ENCODE measurements at places on chromosomes 13 and 19.
A peak's percentile ranks its signal among the peaks of the same experiment; 100 is the strongest.

- no peak for DNase-seq
Observed at GRCh38 chr19:56884441-56884840, 43.9 kb upstream of the PEG3 start.

GRCh38 chr13:97141564-97142005 lies 80.5 kb upstream of the MBNL2 start:
- no peak for DNase-seq

GRCh38 chr13:42895776-42896175 lies 96.3 kb downstream of the EPSTI1 start:
- DNase-seq, result no peak

DNA sequence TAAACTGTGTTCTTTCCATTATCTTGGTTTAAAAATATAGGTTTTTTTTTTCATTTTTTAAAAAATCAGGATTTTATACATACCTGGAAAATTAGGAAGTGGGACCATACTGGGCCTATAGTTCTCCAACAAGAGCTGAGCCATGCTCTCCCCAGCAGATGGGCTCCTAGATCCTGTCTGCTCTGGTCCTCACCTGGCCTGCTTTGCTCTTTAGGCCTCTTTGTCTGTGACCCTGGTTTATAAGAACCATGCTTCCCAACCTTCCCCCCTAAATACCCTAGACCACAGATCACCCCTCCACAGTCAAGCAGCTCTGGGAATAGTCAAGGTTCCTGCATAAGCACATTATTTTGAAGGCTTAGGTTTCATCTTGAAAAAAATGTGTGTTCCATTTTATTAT lies 185.0 kb upstream of the TSHZ3 start:
- no peak for DNase-seq

DNA sequence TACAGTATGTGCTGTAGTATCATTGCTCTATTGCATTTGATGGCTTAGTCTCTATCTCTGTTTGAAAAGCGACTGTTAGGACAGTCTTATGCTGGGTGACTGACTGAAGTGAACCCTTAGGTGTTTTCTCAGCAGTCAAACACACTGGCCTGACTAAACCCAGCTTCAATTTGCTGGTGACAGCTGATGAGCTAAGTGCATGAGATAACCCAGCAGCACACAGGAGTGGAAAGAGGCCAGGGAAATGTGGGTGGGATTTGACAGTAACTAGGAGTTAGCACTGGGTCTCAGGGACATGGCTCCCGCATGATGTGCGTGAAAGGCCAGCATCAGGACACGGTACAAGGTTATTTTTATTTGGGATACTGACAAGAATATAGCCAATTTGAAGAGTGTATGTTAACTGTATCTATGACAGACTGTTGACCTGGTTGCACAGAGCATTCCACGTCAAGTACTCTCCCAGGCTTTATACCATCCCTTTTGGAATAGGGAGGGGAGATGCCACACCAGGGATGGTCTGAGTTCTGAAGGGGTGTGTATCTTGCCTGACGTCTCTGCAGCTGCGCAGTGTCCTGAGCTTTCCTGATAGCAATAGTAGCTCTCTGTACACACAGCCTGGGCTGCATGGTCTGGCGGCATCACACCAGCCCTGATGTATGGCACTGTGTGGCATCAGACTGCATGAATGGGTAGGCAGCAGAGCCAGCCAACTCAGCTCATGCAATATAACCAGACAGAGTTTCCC lies 144.8 kb downstream of the FLT1 start:
- DNase-seq, result no peak

GRCh38 chr19:4693471-4694121 lies 23.5 kb upstream of the MYDGF start:
- no peak for DNase-seq

- DNase-seq, result no peak
Observed at GRCh38 chr13:114134111-114134943, 1.9 kb upstream of the RASA3 start.

DNA sequence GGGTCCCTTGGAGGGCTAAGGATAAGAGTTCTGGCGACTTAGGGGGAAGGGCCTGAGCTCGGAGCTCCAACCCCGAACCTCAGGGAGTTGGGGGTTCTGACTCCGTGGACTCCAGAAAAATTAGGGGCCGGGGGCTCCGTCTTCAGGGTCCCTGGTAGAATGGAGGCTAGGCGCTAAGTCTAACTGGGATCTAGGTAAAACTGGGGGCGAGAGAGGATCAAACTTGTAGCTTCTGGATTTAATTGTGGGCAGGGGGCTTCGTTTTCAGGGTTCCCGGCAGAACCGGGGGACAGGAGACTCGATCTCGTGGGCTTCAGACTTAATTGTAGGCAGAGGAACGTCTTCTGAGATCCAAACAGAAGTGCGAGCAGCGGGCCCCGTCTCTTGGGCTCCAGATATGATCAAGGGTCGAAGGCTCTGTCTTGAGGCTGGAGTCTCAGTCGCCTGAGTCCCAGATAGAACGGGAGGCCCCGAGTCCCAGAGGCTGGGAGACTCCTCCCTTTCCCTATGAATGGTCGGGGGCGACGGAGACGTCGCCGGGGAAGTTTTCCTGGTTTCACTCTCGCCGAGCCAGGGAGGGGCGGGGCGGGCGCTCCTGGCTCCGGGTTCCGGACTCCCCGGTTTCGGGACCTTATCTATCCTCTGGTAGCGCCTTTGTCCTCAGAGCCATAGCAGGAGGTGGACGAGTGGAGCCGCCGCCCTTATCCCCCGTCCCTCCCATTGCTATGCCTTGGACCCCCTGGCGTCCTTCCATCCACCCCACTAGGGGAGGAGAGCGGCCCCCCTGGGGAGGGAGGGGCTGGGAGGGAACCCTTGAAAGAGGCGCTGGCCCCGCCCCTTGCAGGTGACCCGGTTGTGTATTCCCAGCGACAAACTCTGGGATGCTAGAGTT lies 1.3 kb downstream of the NECTIN2 start:
- DNase-seq, result no peak

DNA sequence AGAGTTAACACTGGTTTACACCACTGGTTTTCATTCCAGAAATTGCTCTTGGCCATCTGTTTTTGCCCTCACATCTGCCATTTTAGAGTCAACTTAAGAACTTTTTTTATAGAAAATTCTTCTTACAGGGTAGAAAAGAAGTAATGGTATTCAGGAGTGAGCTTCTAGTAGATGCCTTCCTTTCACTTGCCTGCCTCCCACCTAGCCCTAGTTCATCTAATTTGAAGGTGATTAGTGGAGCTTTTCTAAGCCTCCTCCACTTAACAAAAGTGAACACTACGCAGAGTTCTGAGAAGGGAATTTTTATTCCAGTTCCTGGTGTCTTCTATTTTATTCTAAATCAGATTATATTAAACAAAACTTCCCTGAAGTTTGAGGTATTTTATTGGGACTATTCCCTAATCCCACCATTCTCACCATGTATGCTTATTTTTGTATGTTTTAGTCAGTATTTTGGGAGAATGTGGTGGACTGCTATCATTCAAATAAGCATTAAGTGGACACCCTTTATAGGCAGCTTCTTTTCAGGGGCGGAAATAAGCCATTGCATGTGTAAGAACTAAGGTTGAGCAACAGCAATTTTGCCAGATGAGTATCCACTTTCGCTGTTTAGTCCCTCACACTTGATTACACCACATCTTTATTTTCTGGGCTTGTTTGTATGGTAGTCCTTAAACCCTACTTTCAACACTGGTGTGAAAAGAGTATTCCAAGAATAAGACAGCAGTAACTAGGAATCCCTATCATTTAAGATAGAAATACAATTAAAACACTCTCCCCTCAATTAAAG lies 156.9 kb downstream of the ENOX1 start:
- no peak for DNase-seq

- DNase-seq, result no peak
Observed at GRCh38 chr13:22175815-22176214, 504.9 kb downstream of the FGF9 start.

GRCh38 chr13:107999751-108000150 lies 215.6 kb downstream of the LIG4 start:
- DNase-seq, result no peak

DNA sequence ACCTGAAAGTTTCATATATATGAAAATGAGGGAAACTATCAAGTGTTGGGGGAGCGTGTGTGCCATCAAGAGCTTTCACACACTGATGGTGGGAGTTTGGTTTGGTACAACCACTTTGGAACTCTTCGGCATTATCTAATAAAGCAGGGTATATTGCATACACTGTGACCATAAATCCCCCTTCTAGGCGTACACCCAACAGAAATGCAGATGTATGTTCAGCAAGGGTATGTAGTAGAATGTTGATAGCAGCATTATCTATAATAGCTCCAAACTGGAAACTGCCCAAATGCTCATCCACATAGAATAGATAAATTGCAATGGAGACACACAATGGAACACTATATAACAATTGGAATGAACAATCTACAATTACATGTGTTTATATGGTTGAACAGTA lies 70.8 kb downstream of the FAM216B start:
- no peak for DNase-seq

- no peak for DNase-seq
Observed at GRCh38 chr19:43525836-43526771, 897 bp downstream of the ETHE1 start.

- no peak for DNase-seq
Observed at GRCh38 chr13:31638577-31638976, 100.7 kb upstream of the RXFP2 start.

GRCh38 chr13:49040872-49041271 lies 65.2 kb downstream of the FNDC3A start:
- no peak for DNase-seq

GRCh38 chr19:5052515-5052914 lies 83.6 kb downstream of the KDM4B start:
- DNase-seq, result no peak

- no peak for DNase-seq
Observed at GRCh38 chr19:4455719-4456475, 1.7 kb downstream of the UBXN6 start.

GRCh38 chr19:47093254-47093653 lies 20.3 kb downstream of the ZC3H4 start:
- DNase-seq, result no peak

- DNase-seq, result no peak
Observed at GRCh38 chr13:99395436-99395835, 88.2 kb upstream of the GPR183 start.

- DNase-seq, result no peak
Observed at GRCh38 chr19:47106821-47107201, 6.8 kb downstream of the ZC3H4 start.

DNA sequence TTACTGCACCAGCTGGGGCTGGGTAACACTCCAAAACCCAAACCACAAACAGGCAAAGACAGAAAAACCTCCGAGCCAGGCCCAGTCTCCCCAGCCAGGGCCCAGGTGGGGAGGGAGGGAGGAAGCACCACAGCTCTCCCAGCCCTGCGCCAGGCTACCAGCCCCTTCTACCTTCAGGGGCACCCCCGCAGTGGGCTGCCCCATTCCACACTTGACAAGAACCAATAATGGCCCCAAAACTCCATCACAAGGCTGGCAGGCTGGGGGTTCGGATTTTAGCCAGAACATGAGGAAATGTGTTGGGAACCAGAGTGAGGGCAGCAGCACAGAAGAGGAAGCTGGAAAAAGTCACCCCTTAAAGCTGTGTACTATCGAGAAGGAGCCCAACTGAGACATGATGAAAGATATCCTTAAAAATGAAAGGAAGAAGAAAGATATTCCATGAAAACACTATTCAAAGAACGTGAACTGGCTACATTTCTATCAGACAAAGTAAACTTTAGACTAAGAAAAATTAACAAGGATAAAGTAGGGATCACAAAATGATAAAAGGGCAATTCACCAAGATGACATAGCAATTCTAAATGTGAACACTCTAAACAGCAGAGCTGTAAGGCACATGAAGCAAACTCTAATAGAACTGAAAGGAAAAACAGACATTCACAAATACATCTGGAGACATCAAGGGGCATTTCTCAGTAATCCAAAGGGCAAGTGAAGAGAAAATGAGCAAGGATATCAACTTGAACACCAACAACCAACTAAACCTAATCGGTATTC lies 12.9 kb downstream of the TUBGCP3 start:
- no peak for DNase-seq

GRCh38 chr19:7926021-7926726 lies at the start of gene CTXN1:
CTXN1 (minus strand) TSS chr19:7926135; CDS start chr19:7925538, 597 bp downstream.
- DNase-seq, result peak; percentile 82

DNA sequence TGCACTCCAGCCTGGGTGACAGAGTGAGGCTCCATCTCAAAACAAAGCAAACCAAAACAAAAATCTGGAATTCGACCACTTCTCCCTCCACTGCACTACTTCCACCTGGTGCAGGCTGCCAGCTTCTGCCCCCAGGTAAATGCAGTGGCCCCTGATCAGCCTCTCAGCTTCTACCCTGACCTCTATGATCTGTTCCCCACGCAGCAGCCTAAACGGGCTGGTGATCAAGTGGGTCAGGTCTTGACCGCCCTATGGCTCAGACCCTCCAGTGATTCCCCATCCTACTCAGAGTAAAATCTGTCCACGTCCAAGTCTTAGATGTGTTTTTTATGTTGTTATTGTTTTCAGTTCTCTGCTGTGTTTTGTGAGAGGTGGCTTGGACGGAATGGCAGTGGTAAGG lies 163.9 kb downstream of the KCTD15 start:
- DNase-seq, result no peak

GRCh38 chr13:44052780-44053184 lies 173.1 kb downstream of the LACC1 start:
- DNase-seq, result no peak

GRCh38 chr19:44807162-44807561 lies 1.7 kb upstream of the BCAM start:
- DNase-seq, result no peak

- DNase-seq, result no peak
Observed at GRCh38 chr19:33727331-33727998, 69.2 kb upstream of the KCTD15 start.

DNA sequence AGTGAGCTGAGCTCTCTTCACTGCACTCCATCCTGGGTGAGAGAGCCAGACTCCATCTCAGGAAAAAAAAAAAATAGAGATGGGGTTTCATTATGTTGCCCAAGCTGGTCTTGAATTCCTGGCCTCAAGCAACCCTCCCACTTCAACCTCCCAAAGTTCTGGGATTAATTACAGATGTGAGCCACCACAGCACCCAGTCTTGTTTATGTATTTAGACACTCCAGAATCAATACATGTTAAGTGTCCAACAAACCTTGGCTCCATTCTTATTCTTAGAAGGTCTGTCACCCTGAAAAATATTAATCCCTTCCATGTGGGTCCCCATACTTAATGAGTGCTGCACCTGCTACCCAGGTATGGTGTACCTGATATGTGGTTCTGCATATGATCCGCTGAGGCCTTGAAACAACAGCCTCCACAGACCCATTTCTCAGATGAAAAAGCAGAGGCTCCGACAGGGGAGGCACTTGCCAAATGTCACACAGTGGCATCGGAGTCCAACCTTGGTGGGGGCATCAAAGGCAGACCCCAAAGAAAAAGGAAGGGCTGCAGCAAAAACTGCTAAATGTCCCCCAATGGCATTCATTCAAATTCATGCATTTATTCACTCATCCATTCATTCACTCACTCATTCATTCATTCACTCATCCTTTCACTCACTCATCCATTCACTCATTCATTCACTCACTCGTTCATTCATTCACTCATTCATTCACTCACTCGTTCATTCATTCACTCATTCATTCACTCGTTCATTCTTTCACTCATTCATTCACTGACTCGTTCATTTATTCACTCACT lies 16.7 kb downstream of the TICAM1 start:
- no peak for DNase-seq

GRCh38 chr19:3979674-3980352 lies 5.5 kb downstream of the EEF2 start:
- DNase-seq, result no peak

Measured in CD4-positive, alpha-beta T cell treated with Interleukin-21 for 1 hour (primary cell).